Stimulated activated CD4-positive, alpha-beta T cell treated with anti-CD3 and anti-CD28 coated beads, Interleukin-4, amount 100 ng/mL, for 4 hours (primary cell): ENCODE measurements at places on chromosomes 5 and 9.

GRCh38 chr5:23583081-23583480, 75.7 kb downstream of the PRDM9 start:
- DNase-seq: no peak

- DNase-seq: no peak
These were observed 37.2 kb upstream of the TLX3 start for GRCh38 chr5:171271798-171272197.

GRCh38 chr5:163624431-163624830, 119.0 kb downstream of the MAT2B start:
- DNase-seq: no peak

DNA sequence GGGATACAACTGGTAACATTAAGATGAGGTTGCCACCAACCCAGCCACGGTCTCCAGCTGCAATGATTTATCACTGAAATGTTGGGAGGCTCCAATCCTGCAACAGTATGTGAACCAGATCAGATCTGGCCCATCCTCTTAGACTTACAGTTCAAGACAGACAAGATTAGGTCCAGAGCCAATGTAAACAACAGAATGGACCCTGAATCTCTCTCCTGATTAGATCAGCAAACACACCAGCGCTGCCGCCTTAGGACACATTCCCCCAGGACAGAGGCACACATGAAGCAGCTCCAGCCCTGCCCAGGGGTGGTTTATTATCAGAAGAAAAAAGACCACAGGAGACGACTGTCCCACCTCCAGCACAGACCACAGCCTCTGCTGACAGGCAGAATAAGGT, 82.1 kb downstream of the SLIT3 start:
- DNase-seq: no peak

DNA sequence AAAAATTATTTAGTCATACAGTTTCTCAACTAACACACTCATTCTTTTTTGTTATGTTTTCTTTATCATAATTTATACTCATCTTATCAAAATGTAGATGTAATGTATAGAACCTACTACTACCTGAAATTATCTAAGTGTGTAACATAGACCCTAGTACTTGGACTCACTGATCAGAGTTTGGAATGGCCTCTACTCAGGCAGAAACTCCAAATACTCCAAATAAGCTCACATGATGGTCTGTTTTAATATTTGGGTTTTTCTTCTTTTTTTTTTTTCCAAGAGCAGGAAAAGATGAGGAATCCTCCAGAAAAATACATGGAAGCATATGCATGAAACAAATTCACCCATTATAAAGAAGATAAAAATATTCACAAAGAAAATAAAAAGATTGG, 126.3 kb downstream of the PDE4D start:
- no peak for DNase-seq

GRCh38 chr9:4962085-4962484, 23.0 kb upstream of the JAK2 start:
- no peak for DNase-seq

GRCh38 chr5:39178171-39178570, 41.2 kb downstream of the FYB1 start:
- no peak for DNase-seq

- DNase-seq: no peak
These were observed 44.1 kb downstream of the VPS13A start for GRCh38 chr9:77221431-77221830.

DNA sequence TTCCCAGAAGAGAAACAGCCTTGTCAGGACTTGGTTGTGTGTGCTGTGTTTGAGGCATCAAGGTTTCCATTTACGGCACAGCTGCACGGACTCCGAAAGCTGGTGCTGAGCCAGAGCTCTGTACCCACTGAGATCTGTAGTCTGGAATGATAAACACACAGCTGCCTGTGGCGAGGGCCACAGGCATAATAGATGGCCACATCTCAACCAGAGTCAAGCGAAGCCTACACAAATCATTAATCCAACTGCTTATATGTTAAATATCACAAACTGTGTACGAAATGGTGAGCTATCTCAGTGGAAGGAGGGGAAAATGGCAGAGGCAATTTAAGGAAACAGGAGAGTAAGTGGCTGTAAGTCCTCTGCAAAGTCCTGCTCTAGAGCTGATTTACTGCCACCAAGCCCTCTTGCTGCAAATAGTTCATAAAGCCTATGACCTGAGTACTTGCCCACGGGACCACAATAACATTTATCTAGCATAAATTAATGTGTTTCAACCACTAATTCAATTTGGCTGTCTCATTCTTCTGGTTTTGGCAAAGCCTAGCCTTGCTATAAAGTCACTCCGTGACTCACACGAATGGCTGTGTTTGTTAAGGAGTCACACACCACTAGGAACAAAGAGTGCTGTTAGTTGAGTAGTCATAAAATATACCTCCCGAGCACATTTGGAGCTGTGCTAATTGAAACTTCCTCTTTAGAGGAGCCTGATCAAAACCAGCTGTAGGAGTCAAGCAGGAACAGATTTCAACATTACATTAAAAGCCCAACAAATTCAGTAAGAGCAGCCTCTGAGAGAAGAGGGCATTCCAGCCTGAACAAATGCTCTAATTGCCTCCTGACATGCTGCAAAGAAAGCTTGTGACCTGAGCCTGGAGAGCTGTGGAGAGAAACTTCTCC, 738.6 kb upstream of the ZNF608 start:
- no peak for DNase-seq

DNA sequence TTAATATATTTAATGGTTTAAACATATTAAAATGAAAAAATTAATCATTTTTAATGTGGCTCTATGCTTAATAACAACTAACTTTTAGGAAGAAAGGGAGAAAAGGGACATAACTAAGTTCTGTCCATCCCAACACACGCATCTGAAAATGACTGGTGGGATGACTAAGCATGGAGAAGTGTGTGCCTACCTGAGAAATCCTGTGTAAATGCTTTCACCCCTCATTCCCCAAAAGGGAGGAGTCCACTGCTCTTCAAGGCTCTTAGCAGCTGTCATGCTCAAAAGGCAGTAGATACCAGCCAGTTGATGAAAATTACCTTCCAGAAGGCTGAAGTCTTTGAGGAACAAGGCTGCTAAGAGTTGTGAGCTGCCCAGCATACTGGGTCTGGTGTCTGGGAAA, 130.9 kb downstream of the NFIB start:
- no peak for DNase-seq

- peak; percentile 40 for DNase-seq
These were observed 6.9 kb upstream of the UBAP1 start for GRCh38 chr9:34171753-34172535.

GRCh38 chr9:87226896-87227295, 270.8 kb upstream of the DAPK1 start:
- no peak for DNase-seq

DNA sequence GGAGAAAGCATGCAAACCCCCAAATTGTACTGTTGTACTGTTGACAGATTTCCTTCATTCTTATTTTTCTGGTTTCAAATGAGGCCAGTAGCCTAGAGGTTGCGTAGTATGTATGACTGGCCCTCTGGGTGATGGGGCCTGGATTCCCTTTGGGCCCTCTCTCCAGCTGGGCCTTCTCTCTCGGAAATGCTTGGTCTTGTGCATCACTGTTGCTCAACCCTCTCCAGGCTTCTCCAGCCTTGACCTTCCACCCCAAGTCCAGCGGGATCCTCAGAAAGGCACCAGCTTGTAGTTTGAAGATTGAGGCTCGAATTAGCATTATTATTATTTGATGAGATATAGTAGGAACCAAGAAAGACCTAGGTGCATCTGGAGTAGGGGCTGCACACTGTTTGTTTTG, 87.0 kb downstream of the ANGPTL2 start:
- DNase-seq: no peak

DNA sequence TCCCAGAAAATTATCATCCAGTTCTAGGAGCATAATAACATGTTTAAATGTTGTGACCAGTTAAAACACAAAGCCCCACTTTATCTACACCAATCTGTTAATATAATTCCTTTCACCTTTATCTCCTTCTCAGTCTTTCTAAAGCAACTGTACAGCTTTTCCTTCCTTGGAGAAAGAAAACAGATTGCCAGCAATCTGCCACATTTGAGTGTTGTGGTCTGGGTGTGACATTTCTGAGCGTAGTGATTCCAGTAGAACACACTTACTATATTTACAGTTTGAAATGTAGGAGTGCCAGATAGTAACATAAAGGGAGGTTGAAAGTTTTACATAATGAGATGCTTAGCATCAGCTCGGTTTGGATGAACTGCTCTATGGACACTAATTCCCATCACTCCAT, 76.1 kb downstream of the KCNN2 start:
- DNase-seq: no peak

DNA sequence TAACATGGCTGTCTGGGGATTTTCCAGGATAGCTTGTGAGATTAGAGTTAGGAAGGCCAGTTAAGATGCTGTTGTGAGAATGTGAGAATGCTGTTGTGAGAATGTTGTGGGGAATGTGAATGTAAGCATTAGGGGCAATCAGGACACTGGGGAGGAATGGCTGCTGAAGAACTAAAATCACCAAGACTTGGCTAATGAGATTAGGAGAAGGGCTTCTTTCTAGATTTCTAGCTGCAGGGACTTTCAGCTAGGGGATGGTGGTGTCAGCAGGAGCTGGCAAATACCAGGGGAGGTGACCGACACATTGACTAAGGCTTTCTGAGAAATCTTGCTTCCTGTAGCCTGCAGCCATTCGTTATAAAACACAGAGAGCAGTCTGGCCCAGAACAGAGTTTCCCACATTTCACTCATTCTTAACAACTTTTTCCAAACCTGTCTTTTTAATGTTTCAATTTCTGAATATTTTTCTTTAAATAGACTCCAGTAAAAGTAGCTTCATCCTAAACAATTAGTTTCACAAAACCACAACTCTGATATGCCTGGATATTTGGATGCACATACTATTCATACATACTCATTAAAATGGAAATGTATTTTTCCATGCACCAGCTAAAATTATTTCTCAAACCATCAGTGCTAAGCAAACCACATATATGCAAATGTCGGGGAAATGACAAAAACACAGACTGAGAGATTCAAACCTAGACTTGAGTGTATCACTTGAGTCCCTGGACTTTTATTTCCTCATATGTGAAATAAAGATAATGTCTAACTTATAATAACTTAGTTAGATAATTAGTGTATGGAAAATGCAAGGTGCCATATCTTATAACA, 89.3 kb upstream of the TNC start:
- DNase-seq: no peak

GRCh38 chr9:70805949-70806348, 315.5 kb downstream of the TRPM3 start:
- no peak for DNase-seq

GRCh38 chr9:107793541-107793940, 304.0 kb upstream of the KLF4 start:
- DNase-seq: no peak

GRCh38 chr5:54705994-54706653, 188.6 kb downstream of the SNX18 start:
- DNase-seq: no peak

DNA sequence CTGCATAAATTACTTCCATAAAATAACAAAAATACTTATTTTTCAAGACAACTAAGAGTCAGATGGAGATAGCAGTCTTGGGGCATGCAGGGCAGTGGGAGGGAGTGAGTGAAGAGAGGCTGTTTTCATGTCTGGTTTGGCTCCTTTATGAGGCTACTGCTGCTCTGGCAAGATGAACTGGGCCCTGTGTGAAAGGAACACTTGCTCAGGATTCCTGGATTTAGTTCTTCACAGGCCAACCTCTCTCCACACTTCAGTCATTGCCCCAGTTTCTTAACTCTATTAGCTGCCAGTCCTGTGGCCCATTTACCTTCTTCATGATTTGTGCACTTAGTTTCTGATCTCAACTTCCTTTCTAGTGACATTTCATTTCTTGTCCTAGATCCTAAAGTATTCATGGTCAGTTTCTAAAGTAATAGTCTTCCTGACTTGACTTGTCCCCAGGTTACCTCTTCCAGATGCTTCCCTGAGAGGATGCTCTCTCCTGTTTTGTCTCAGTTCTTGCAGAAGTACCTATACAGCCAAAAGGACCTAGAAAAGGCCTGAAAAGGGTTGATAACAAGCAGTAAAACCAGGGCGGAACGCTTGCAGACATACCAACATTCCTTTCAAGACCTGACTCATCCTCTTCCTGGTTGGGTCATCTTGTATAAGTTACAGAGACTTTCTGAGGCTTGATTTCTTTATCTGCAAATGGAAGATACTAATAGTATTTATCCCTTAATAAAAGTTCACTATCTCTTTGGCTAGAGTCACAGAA, 77.0 kb upstream of the ZFAND5 start:
- no peak for DNase-seq

DNA sequence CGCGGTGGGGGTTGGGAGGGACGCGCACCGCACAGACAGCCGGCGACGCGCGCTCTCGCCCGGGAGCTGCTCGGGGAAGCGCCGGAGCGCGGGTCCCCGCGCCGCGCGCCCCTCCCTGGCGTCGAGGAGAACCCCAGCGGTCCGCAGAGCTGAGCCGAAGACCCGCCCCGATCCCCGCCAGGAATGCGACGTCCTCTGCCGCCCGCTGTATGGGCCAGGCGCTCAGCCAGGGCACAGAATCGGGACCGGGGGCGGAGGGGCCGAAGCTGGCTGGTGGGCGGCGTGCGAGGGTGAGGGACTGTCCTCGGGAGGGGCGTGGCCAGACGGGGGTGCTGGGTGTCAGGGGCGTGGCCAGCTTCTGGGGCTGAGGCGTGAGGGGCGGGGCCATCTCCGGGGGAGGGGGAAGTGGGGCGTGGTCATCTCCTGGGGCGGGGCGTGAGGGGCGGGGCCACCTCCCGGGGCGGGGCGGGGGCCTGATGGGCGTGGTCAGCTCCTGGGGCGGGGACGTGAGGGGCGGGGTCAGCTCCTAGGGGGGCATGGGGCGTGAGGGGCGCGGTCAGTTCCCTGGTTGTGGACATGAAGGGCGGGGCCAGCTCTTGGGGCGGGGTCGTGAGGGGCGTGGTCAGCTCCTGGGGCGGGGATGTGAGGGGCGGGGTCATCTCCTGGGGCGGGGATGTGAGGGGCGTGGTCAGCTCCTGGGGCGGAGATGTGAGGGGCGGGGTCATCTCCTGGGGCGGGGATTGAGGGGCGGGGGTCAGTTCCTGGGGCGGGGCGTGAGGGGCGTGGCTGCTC, 965 bp downstream of the PTGDS start:
- peak; percentile 54 for DNase-seq

DNA sequence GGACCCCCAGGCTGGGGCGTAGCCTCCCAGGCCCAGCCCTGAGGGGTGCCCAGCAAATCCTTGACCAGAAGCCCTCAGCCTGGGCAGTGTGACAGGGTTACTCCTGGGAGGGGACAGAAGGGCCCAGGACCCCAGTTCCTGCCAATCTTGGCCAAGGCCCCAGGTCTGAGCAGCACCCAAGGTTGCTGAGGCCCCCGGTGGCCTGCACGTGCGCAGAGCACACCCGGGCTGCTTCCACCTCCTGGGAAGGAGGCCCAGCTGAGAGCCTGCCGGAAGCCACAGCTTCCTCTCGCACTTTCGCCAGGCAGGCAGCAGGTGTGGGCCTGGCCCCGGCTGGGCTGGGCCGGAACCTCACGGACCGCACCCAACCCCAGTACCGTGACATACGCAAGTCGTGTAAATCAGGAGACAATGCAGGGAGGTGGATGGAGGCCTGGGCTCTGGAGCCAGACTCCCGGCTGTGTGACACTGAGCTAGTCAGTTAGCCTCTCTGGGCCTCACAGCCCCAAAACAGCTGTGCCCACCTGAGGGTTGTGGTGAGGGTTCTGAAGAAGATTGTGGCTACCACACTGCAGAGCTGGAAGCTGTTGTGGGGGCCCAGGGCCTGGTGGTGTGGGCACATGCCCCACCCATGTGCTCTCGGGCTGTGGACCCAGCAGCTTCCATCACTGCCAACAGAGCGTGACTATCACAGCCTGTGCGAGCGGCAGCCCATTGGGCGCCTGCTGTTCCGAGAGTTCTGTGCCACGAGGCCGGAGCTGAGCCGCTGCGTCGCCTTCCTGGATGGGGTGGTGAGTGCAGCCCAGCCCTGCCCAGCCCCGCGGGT, 5.1 kb downstream of the GRK6 start:
- DNase-seq: peak; percentile 60

GRCh38 chr5:133083901-133084300, 32.1 kb downstream of the HSPA4 start:
- no peak for DNase-seq
